ENCODE measurements at places on chromosomes 4 and X. TPM values are rescaled to one million over a fixed set of nuclear protein-coding genes. Genes with fewer than 3 reads are reported as not detected.

Gene TMPRSS11D
- total RNA-seq, result under 0.01 TPM

Gene KLHL13
- 1.7 TPM for total RNA-seq

Gene SHOX
- total RNA-seq, result not detected

DNA sequence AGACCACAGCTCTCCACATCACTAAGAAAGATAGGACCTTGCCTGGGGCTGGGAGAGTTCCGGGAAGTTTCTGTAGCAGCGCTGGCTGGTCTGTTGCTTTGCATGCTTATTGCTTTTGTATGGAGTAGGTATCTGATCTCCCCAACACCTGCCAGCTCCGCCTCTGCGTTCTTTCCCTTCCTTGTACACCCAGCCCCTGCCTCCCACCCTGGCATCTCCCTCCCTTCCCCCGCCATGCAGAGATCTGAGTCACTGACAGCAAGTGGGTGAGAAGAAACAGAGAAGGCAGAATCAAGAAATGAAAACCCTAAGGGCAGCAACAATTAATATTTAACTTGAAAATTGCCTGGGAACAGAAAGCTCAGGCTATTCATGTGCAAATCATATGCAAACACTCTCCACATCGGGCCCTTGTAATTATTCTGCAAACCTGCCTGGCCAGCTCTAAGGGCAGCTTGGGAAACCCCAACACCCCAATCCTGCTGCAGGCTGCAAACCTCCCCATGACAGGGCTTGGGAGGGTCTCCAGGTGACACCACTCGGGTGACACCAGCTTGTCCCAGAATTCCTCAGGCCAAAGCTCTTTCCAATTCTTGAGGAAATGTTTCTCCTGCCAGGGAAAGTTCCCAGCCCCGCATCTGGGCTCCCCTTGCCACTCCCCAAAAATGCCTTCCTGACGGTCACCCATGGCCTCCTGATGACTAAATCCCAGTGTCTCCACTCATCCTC is 257.2 kb downstream of the FBXW7 start:
- no peak for DNase-seq

- DNase-seq, result no peak
Measured at GRCh38 chrX:32591589-32591988, 619.8 kb downstream of the DMD start.

DNA sequence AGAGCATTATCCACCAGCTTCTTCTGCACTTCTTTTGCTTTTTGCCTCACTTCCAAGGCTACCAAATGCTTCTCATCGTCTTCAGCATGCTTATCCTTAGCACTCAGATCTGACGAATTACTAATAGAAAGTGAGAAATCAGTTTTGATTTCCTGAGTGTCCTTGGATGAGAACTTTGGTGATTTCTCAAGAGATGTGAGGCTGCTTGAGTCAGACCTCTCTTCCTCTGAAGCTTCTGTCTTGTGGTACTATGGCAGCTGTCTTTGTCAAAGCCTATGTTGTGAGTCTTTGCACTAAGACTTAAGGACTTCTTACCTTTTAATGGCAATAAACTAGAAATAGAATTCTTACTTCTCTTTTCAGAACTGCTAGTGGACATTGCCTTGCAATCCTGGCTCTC is 169.9 kb downstream of the CPE start:
- no peak for DNase-seq

DNA sequence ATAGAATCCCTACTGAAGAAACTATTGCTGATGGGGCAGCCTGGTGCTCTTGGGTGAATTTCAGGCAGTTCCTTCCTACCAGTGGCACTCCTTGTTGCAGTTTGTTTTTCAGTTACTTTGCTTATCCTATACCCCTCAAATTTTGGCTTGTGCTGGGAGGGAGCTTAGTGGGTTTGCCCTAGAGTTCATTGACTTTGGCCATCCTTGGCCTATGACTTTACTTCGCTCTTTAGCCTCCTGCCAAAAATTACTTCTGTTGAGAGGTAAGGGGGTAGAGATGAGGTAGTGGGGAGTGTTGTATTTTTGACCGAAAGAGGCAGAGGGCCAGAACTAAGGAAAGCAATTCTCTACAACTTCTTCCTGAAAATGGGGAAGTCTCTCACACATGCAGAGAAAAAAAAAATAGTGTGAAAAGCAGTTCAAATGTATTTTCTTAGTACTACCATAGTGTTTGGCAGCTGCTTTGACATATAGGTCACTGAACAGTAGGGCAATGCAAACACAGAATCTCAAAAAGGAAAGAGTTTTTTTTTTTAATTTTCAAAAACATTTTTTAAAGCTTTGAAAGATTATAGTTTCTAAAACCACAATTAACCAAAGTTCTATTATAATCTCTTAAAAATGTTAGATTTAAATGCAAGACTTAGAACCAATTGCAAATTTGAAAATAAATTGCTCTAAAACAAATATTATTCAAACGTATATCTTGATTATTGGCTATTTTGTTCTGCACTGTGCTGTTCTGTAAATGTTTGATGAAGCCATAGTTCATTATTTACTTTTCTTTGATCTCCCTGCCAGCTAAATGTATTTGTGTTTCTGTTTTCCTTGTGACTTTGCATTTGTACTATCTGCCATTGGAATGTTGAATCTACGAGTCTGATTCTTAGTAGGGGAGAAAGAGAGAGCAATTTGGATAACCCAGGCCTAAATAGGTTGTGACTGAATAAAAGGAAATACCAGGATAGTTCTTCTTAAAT is 73.6 kb downstream of the DCK start:
- DNase-seq, result no peak

DNA sequence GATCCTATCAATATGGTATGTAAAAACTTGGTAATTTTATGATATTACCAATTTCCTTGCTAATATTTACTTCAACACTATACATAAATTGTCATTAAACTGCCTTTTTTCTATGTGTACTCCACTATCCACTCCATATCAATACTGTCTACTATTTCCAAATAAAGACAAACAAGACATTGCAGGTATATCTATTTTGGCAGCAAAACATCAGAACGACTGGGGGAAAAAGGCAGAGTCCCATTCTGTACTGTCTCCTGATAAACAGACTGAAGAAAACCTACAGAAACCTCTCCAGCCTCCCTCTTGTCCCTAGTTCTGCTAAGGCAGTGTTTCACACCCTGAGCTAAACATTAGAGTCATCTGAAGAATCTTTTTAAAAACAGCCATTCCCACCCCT is 96.6 kb downstream of the ATRX start:
- no peak for DNase-seq

GRCh38 chr4:97027728-97028410 is 1115.4 kb downstream of the STPG2 start:
- no peak for DNase-seq

DNA sequence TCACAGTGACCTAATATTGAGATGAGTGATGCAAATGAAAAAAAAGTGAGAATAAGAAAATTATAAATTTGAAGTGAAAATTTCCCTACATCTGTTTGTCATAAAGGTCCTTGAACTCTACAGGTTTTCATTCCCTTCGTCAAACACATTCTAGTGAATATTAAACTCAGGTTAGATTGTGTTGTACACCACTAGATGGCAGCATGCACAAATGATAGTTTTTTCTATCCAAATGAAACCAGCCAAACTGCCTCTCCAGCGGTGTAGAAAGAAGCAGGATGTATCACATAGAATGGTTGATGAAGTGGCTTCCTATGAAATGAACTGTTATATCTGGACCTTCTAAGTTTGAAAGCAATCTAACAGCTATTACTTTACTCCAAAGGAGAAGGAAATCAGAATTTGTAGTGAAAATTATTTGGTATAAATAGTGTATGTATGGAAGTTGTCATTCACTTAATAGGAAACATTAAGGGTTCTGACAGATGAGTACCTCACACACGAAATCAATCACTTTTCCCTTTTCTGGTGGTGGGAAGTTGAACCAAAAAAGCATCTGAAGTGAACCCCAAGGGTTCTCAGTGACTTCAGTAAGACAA is 382.7 kb downstream of the UNC5C start:
- DNase-seq, result peak; percentile 66

DNA sequence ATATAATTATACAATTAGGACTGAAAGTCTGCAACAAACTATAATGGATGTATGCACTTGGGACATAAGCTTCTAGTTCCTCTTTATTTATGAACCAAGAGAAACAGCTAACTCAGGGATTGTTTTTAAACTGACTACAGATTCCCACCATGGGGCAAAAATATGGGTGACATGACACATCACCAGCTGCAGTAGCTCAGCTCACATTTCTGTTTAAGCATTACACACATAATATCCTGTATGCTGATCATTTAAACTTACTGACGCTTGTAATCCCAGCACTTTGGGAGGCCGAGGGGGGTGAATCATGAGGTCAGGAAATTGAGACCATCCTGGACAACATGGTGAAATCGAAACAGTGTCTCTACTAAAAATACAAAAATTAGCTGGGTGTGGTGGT is 11.5 kb downstream of the FGB start:
- no peak for DNase-seq

GRCh38 chr4:26807330-26807729 is 53.3 kb upstream of the STIM2 start:
- DNase-seq, result no peak

DNA sequence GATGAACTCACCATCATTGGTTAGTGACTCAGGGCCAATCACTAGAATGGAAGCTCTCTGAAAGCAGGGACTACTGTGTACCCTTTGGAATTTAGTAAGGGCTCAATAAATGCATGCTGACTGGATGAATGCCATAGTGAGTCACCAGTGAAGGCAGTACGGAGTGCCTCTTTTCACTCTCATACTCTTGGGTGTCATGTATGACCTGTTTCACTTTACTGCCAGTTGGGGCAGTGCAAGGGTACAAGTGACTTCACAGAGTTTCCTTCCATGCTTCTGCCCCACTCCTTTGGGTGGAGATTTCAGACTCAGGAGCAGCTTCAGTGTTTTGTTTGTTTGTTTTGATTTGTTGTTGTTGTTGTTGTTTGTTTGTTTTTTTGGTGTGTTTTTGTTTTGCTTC is 57.7 kb downstream of the SOX3 start:
- no peak for DNase-seq

All from lung microvascular endothelial cell (primary cell).